ENCODE measurements at places on chromosomes 7 and 10.

DNA sequence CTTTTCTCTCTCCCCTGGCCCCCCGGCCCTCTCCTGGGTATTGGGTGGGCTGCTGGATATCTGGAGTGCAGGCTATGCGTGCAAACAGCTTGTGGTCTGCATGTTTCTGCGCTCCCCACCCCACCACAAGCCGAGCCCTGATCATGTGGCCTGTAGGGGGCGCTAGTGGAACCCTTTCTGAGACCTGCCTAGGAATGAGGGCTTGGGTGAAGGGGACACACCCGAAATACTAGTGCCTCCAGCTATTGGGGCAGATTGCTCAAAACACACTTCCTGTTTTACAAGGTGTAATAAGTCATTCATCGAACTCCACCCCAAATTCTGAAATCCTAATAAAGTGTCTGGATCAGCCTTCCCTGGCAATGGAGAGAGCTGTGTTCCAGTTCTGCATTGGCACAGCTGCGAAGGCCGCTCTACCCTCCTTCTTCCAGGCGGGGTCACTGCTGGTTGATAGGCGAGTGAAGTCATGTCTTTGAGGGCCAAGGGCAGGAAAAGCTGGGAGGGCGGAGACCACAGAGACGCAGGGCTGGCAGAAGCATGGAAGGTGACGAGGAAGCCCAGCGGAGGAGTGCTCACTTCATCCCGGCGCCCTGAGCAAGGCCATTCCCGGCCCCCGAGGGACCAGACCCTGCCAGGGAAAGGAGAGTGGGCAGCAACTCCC, 19.8 kb upstream of the PRRT4 start:
- DNase-seq, result peak; percentile 85

- DNase-seq, result no peak
Observed at GRCh38 chr10:7559386-7559785, 107.4 kb downstream of the ITIH5 start.

- no peak for DNase-seq
Observed at GRCh38 chr10:7306147-7306546, 104.7 kb downstream of the SFMBT2 start.

DNA sequence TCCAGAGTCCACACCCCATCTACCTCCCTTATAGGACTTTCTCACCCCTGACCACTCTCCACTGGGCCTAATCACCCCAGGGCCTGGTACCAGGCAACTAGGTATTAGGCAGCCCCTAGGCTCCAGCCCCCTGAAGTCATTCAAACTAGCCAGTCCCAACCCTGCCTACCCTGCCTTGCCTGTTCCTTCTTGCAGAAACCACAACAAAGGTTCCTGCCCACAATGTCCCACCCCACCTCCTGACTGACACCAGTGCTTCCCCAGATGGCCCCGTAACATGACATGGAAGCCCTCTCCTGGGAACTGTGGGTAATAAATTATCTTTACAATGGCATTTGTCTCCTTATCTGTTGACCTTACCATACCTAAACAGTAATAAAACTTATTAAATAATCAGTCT, 100.6 kb upstream of the PDE1C start:
- no peak for DNase-seq

DNA sequence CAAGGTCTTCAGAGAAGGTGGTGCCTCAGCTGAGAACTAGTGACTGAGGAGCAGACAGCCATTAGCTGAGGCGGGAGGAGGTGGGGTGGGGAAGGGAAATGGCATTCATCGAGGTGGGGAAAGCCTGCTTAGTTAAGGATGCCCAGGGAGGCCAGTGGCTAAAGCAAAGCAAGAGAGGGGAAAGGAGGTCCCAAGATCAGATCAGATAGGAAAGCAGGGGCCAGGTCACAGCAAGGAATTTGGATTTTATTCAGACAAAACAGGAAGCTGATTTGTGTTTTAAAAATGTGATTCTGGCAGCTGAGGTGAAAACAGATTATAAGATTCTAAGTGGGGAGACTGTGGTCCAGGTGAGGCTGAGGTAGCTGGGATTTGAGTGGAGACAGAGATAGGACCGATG, 45.8 kb downstream of the CNNM1 start:
- no peak for DNase-seq

GRCh38 chr10:22222236-22223190, 4.7 kb upstream of the EBLN1 start:
- DNase-seq, result no peak

- peak; percentile 30 for DNase-seq
Observed at GRCh38 chr7:128915271-128915819, 4.8 kb upstream of the KCP start.

DNA sequence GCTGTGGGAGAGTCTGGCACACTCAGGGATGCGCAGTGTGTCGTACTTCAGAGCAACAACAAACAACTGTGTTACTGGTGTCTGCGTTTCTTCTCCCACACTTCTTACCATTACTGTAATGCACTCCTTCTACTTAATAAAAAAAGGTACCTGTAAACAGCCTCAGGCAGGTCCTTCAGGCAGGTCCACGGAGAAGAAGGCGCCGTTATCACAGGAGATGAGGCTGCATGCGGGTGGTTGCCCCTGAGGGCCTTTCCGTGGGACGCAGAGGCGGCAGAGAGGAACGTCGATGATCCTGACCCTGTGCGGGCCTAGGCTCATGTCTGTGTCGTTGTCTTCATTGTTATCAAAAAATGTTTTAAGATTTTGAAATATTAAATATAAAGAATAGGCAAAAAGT, 29.4 kb downstream of the NKX6-2 start:
- no peak for DNase-seq

DNA sequence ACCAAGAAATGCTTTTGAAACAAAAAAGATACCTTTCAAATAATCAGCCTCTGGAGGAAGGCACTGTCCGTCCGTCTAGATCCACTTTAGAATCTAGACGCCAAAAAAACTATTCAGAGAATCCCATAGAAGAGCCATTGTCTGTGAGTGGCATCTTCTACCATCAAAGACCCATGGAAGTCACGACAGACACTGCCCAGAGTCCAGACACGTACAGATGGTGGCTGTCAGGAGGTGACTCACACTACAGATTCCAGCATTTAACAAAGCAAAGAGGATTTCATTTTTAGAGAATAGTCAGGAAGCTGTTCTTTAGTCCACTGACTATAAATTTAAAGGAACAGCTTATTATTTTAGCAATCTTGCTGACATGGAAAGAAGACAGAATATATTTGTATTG, 11.7 kb downstream of the C1QL3 start:
- DNase-seq, result no peak

DNA sequence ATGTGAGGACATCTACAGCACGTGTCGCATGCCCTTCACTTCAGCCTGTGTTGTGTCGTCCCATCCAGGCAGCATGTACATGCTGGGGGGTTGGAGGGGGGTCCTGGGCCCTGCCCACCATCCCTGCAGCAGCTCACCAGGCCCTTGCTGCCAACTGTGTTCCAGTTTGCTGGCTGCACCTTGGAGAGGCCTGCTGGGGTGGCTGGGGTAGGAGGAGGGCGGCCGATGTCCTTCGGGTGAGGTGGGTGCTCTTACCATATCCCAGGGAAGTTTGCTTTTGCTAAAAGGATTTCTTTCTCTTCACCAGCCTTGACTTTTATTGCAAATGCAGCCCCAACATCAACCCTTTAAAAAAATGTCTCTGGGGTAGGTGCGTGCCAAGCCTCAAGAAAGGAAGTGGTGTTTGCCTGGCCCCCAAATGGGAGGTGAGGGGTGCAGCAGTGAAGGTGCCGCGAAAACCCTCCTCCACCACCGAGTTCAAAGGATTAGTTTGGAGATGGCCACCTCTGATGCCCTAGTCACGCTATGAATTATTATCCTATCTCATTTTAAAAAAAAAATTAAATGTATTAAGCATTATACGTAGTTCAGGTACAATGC, 165.8 kb upstream of the KLF6 start:
- DNase-seq, result no peak

DNA sequence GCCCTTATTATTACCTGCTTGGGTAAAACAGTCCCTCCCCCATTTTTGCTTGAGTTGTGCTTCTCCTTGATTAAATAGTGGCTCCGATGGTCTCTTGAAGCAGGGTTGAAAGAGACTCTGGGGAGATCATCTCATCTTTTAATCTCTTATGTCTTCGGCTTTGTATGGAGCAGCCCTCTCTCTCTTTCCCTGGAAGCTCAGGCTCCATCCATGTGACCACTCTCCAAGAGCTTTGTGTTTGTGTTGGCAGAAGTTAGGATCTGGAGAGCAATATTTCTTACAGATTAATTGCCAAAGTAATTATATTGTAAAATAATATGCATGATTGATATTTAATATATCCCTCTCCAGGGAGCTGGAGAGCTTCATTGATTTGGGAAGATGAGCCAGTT, 76.9 kb downstream of the LRRC4 start:
- no peak for DNase-seq

GRCh38 chr10:132469197-132469884, 68.2 kb upstream of the INPP5A start:
- DNase-seq, result no peak

DNA sequence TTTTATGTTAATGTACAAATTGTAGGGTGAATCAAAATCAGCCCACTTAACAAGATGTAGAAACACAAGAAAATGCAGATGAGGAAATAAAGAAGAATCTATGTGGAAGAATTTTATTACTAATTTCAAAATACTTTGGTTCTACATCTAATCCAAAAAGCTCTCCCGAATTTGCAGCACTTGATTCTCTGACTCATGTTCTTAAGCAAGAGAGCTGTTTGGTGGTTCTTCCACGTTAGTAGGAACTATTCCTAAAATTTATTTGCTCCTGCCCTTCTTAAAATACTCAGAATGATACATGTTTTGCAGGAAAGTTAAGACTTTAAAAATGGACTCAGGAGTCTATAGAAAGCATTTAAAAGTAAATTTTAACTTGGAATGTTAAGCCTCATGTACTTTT, 91.8 kb downstream of the ZMYND11 start:
- DNase-seq, result no peak

DNA sequence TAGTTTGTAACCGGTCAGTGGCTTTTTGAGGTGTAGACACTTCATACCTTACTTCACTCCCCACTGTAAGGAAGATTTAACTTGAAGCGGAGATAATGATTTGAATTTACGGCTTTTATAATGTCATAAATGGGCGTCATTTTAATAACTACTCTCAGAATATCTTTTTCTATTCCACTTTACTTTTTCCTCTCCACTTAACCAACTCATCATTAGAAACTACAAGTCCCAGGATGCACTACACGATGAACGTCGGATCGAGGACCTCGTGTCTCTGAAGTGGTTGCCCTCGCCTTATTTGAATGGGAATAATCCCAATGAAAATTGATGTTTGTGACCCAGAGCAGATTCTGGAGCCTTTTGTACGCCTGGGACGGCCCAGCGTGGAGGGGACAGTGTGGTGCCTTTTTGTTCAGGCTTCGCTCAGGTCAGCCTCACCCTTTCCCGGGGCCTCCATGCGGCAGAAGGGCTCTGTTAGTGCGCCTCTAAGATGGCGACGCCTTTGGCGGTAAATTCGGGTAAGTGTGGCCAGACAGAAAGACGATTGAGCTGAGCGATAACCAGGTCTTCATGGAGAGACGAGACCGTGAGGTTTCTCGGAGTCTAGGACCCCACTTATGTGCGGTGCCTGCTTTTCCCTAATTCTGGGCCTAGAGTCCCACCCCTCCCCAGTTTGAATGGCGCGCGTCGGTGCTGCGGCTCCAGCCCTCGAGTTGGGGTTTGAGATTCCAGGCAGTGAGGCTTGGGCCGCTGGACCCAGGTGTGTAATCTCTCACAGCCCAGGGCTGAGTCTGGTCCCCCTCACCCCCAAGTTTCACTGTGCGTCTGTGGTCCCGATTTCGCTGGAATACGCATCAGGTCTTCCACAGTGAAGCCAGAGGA, at the start of gene NUP205:
Gene NUP205 (plus strand): TSS at position 463 of the 882 bp plus-strand sequence. CDS start 28 bp downstream, at position 491.
- DNase-seq, result peak; percentile 78

- no peak for DNase-seq
Observed at GRCh38 chr10:75094465-75094864, 17.0 kb upstream of the SAMD8 start.

- peak; percentile 79 for DNase-seq
Observed at GRCh38 chr10:7622969-7623368, 43.8 kb downstream of the ITIH5 start.

- no peak for DNase-seq
Observed at GRCh38 chr10:26381986-26382385, 56.2 kb upstream of the APBB1IP start.

DNA sequence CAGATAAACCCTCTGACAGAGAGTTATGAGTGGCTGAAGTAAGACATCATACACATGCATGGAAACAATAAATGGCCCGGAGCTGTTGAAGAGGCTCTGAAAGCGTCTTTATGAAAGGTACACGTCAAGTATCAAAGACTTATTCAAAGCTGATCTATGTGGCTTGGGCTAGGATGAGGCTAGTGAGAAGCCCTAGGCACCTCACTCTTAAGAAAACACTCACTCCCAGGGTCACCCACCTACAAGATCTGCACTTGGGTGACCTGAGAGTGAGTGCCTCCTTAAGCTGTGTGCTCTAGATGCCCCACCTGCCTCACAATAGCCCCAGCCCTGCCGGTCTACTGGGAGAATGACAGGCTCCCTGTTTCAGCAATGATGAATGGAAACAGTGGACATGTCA, 1.1 kb upstream of the GIMAP1 start:
- DNase-seq, result no peak

DNA sequence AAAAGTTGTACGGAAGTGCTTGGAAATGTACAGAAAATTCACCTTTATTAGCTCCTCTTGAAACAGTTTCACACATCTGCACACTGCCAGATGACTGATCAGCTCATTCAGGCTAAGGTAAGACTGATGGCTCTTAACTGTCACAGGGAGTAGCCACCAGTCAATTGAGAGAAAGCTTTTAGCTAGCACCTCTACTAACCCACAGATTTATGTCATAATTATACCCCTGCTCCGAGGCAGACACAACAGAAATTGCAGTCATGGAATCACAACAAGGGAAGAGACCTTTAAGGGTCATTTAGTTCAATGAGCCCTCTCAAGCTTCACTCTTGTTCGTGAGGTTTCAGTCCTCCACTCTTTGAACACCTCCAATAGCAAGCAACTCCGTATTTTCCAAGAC, 235.4 kb downstream of the TRIL start:
- DNase-seq, result no peak

- no peak for DNase-seq
Observed at GRCh38 chr7:6359734-6360133, 87.3 kb upstream of the CYTH3 start.

GRCh38 chr7:140723006-140723405, 26.5 kb downstream of the NDUFB2 start:
- no peak for DNase-seq

GRCh38 chr7:37516664-37517063, 68.0 kb upstream of the ELMO1 start:
- no peak for DNase-seq

- DNase-seq, result no peak
Observed at GRCh38 chr10:68899186-68899745, 1.8 kb upstream of the DDX50 start.

GRCh38 chr10:125926247-125926646, 29.9 kb downstream of the FANK1 start:
- DNase-seq, result no peak

GRCh38 chr7:100865938-100866728, 1.1 kb upstream of the TRIP6 start:
- no peak for DNase-seq

GRCh38 chr10:18240185-18240882, 100.1 kb downstream of the CACNB2 start:
- no peak for DNase-seq

DNA sequence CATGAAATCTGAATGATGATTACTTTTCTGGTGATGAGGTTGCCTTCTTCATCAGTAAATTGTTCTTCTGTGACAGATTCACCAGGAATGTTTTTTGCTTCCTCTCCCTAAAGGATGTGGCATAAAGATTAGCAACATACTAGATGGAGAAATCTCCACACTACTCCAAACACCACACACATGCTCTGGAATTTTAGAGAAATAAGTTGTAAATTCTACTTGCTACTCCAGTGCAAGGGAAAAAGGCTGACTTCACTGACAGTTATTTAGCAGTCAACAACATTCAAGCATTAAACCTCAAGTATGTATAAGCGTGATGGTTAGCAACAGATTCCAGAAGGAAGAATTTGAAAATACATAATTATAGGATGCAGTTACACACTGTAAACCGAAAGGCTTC, 137.9 kb upstream of the CCDC6 start:
- DNase-seq, result no peak

All from H9 (cell line).